Transverse colon (tissue), 4 donors: ENCODE measurements at places on chromosomes 11 and 22.

GRCh38 chr11:61969838-61970662 lies 2.6 kb upstream of the FTH1 start:
- H3K4me3 ChIP-seq: no peak overlapping the region
- peaks cover 14% of the 10 kb centered on the region for H3K36me3 ChIP-seq
- no peak for DNase-seq
- peak overlapping the region; percentile 100 for H3K27ac ChIP-seq

DNA sequence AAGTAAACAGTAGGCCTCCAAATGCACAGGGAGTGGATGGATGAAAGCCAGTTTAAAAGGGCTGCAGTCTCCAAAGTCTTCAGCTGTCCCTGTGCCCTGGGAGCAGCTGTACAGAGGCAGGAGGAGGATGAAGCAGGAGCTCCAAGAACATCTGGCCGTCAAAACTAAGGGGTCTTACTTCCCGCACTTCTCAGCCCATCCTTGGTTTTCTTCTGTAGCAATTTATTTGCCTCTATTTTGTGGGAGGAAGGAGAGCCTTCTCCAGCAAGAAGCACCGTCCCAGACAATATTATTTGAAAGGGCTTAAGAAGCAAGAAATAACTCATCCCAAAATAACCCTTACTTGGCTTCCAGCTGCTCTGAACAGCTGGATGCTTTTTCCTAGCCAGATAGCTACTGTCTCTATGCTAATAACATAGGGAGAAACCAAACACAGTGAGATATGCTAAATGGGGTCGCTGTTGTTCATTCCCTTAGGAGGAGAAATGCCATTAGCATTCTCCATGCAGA lies 133.2 kb downstream of the SPATA19 start:
- no peaks in the 10 kb centered on the region for H3K27me3 ChIP-seq
- H3K4me1 ChIP-seq: no peaks in the 10 kb centered on the region
- DNase-seq: no peak
- H3K4me3 ChIP-seq: no peak overlapping the region
- H3K36me3 ChIP-seq: no peaks in the 10 kb centered on the region
- H3K27ac ChIP-seq: peak overlapping the region; percentile 6

DNA sequence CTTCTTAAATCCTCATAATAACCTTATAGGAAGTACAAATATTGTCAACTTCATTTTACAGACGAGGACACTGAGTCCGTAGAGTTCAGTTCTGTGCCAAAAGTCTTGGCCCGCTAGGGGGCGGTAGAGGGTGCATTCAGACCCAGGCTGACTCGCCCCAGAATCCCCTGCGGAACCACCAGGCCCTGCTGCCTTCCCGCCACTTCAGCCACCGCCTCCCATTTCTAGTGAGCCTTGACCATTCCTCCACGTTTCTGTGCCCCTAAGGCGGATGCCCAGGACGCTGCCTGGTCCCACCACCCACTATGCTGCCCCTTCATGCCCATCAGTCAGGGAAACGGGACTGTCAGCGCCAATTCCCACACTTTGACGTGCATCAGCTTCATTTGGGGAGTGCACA lies 19.1 kb downstream of the SYT13 start:
- peak; percentile 85 for DNase-seq
- peak overlapping the region; percentile 64 for H3K27ac ChIP-seq
- peaks cover 16% of the 10 kb centered on the region for H3K4me1 ChIP-seq
- H3K36me3 ChIP-seq: no peaks in the 10 kb centered on the region
- H3K27me3 ChIP-seq: no peaks in the 10 kb centered on the region

GRCh38 chr22:19869497-19870152 lies 15.0 kb upstream of the GNB1L start:
- no peaks in the 10 kb centered on the region for H3K36me3 ChIP-seq
- no peaks in the 10 kb centered on the region for H3K27me3 ChIP-seq
- no peak overlapping the region for H3K4me3 ChIP-seq
- no peak overlapping the region for H3K27ac ChIP-seq

DNA sequence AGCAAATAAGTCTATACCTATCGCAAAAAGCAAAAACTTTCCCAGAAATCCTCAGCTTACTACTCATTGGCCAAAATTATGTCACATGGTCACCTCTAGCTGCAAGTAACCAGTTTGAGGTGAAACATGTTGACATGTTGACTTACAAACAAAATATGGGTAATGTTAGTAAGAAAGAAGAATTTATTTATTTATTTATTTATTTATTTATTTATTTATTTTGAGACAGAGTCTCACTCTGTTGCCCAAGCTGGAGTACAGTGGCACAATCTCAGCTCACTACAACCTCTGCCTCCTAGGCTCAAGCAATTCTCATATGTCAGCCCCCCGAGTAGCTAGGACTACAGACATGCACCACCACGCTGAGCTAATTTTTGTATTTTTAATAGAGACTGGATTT lies 5.4 kb upstream of the SLC35C1 start:
- H3K27ac ChIP-seq: no peak overlapping the region
- H3K4me1 ChIP-seq: peaks cover 20% of the 10 kb centered on the region
- H3K27me3 ChIP-seq: no peaks in the 10 kb centered on the region
- H3K4me3 ChIP-seq: no peak overlapping the region

- no peak overlapping the region for H3K27ac ChIP-seq
- DNase-seq: no peak
- H3K4me3 ChIP-seq: no peak overlapping the region
These were observed 12.3 kb downstream of the IL17RA start for GRCh38 chr22:17097062-17097461.

- H3K36me3 ChIP-seq: no peaks in the 10 kb centered on the region
- no peak for DNase-seq
- H3K4me3 ChIP-seq: no peak overlapping the region
- H3K27me3 ChIP-seq: no peaks in the 10 kb centered on the region
- H3K4me1 ChIP-seq: no peaks in the 10 kb centered on the region
These were observed 1397.3 kb upstream of the TENM4 start for GRCh38 chr11:80838153-80838552.

DNA sequence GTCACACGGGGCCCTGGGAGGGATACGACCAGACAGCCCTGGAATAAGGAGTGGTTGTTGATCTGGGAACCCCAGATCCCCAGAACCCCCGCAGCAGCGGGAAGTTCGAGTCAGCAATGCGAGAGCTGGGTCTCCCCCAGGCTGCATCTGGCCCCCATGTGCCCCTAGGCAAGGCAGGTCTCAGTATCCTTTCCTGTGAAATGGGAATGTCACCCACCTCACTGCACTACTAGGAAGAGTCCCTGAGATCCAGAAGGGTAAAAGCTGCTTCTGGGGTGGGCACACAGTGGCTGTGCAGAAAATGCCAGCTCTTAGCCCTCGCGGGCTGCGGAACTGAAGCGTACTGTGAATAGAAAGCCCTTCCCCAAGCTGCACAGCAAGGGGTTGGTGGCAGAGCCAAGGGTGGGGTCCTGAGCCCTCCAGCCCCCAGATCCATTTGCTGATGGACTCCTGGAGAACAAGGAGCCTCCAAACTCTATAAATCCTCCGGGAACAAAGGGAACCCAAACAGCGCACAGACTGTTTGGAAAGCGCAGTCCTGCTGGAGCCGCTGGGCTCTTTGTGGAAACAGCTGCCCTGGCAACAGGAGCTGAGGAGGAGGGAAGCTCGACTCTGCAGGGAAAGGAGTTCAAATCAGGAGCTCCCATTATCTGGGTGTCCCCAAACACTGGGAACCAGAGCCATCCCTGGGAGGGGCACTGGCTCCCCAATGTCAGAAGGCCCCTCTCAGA lies 68.2 kb upstream of the SHISAL1 start:
- no peaks in the 10 kb centered on the region for H3K4me1 ChIP-seq
- H3K36me3 ChIP-seq: no peaks in the 10 kb centered on the region
- H3K4me3 ChIP-seq: no peak overlapping the region
- H3K27me3 ChIP-seq: no peaks in the 10 kb centered on the region

DNA sequence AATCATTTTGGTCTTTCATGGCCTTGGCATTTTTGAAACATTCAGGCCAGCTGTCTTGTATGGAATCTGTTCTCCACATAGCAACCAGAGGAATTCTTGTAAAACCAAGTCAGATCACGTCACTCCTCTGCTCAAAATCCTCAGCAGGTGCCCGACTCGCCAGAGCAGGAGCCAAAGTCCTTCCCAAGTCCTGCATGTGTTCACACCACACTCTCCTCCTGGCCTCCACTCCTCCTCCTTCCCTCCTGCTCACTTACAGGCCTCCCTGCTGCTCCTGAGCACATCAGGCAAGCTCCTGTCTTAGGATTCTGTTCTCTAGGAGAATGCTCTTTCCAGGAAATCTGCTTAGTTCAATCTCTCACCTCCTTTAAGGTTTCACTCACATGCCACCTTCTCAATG lies 6.9 kb upstream of the PSMC3 start:
- no peak for DNase-seq
- H3K27me3 ChIP-seq: no peaks in the 10 kb centered on the region
- H3K4me3 ChIP-seq: no peak overlapping the region
- H3K4me1 ChIP-seq: peaks cover 9% of the 10 kb centered on the region
- no peak overlapping the region for H3K27ac ChIP-seq
- H3K36me3 ChIP-seq: no peaks in the 10 kb centered on the region

DNA sequence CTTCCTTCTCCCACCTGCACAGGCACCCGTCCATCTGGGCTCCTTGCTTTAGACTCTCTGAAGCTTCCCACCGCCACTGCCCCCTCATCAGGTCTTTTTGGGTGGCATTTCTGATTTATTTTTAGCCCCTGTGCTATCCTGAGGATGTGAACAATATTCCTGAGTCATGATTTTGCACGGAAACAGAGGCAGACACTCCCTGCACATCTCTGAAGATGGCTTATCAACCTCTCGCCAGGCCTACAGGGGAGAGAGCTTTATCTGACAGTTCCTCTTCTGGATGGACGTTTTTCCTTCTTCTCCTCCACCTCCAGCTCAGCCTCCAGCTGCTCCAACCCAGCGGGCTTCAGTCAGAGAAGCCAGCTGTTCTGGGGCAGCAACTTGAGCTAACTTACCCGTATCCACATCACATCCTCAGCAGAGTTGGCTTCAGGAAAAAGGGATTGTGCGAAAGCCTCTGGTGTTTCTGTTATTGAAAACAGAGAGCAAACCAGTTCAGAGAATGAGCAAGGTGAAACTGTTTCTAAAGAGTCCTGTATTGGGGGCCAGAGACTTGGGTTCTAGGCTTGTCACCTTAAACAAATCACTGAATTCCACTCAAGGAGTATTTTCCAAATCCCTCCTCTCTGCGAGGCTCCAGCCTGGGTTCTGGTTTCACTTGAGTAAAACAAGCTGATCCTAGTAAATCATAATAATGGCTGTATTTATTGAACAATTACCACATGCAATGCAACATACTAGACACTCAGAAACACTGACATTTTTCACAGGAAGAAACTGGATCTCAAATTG lies 33.1 kb upstream of the ETS1 start:
- H3K27me3 ChIP-seq: no peaks in the 10 kb centered on the region
- H3K27ac ChIP-seq: no peak overlapping the region
- no peak for DNase-seq
- H3K36me3 ChIP-seq: no peaks in the 10 kb centered on the region
- peaks cover 8% of the 10 kb centered on the region for H3K4me1 ChIP-seq
- no peak overlapping the region for H3K4me3 ChIP-seq
